ENCODE measurements at places on chromosomes 4 and X.

- peak; percentile 85 for DNase-seq
Measured at GRCh38 chr4:7978489-7978888, 38.8 kb upstream of the AFAP1 start.

GRCh38 chr4:169263791-169264392, 6.9 kb downstream of the SH3RF1 start:
- no peak for DNase-seq

- DNase-seq, result no peak
Measured at GRCh38 chr4:5209862-5210261, 158.6 kb downstream of the STK32B start.

DNA sequence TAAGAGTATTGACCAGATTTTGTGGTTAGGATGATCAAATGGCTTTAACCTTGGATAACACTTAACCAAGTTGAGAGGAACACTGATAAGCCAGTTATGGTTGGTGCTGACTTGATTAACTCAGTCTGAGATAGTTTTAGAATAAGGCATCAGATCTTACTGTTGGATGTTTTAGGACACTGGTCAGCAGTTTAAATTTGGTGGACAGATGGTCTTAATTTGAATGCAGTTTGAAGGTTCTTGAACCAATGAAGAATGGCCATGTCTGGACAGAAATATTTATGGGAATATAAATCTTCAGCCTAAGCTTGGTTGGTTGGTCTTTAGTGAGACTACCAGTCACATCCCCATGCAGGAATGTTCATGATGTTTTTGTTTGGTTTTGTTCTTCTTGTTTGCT, 2.6 kb upstream of the GIMD1 start:
- no peak for DNase-seq

- no peak for DNase-seq
Measured at GRCh38 chr4:97038146-97038516, 1105.1 kb downstream of the STPG2 start.

DNA sequence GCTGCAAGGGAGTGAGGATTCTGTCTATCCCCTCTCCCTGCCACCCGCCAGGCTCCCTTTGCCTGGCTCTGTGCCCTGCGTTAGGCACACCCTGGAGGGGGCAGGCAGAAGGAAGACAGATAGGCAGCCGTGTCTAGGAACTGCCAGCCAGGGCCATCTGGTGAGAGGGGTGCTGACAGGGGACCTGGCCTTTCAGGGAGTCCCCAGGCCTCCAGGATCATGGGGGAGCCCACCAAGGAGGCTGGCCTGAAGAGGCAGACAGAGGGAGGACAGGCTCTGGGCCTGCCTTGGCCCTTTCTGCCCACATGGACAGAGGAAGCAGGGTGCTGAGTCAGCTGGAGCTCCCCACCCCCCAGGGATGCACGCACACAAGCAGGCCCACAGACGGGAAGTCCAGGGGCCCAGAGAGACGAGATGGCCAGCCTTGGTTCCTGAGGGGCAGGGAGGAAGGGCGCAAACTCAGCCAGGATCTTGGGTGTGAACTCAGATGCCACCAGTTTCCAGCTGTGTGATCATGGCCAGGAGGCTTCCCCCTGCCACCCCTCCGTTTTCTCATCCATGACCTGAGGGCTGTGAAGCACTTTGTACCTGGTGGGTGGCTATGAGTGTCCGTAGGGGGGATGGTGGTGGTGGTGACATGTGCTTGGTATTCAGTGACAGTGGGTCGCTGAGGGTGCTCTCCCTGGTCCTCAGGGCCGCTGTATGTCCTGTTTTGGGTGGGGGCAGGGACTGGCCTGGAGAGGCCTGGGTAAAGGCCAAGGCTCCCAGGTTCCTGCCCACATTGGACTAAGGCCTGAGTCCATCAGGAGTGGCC, 1.8 kb downstream of the SH3BP2 start:
- no peak for DNase-seq
